Activated CD4-positive, alpha-beta T cell treated with anti-CD3 and anti-CD28 coated beads for 4 hours (primary cell): ENCODE measurements at places on chromosomes 12 and 14.

DNA sequence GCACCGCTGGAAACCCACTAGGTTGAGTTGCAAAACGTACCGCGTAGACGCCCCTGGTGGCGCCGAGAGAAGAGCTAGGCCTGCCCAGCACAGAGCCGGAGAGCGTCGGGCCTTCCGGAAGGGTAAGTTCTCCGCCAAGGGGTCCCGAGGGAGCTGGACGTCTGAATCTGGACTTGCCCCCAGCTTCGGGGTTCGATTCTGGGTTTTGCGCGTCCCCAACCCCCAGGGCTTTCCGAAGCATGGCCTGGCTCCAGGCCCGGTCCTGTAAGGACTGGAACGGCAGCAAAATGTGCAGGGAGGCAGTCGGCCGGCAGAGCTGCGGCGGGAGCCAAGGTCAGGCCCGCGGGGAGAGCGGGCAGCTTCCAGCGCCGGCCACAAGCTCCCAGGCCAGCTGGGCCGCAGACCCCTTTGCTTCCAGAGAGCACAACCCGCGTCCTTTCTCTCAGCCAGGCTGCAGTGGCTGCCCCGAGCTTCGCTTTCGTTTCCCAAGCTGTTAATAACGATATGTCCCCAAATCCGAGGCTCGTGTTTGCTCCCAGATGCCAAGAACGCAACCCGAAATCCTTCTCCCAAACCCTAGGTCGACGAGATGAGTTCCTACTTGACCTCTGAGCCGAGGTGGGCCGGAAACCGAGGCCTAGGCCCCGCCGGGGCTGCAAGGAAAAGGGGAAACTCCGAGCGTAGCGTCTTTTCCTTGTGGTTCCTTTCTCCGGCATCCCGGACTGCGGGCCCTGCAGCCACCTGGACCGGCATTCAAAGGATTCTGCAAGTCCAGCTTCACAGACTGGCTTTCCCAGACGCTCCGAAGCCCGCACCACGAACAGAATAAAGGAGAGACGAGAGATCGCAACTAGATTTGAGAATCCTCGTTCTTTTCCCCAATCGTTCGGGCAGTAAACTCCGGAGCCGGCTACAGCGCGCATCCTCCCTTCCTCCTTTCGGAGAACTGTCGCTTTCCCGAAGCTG, 3.2 kb upstream of the TBX5 start:
- DNase-seq = no peak

DNA sequence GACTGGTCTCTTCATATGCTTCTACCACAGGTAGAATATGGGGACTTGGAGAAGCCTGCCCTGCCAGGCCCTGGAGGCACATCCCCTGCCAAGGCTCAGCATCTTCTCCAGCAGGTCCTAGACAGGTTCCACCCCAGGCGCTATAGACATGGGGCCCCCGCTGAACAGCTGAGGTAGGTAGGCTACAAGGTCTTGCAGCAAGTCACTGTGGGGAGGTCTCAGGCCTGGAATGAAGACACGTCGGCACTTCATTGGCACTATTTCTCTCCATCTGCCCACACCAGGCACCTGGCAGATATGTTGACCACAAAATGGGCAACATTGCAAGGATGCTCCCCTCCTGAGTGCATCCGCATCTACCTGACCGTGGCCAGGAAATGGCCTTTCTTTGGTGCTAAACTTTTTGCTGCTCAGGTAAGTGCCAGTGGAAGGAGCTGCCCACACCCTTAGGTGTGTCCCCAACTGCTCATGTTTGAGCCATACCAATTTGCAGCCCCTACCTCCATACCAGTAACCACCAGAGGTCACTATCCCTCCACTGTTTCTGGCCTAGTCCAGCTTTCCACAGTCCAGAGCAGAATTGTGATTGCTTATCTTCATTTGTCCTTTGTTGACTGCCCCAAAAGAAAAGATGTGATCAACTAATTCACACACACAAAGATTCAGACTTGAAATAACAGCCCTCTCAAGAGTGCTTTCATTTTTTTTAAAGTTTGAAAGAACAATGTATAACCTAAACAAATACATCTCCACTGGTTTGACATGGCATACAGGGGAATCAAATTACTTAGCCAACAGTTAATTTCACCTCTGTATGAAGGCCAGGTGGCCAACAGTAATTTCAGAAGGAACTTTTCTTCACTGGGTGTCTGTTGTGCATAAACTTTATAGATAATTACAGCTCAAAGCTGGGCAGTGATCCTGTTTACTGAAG, 16.1 kb downstream of the PIGH start:
- DNase-seq = peak; percentile 22

DNA sequence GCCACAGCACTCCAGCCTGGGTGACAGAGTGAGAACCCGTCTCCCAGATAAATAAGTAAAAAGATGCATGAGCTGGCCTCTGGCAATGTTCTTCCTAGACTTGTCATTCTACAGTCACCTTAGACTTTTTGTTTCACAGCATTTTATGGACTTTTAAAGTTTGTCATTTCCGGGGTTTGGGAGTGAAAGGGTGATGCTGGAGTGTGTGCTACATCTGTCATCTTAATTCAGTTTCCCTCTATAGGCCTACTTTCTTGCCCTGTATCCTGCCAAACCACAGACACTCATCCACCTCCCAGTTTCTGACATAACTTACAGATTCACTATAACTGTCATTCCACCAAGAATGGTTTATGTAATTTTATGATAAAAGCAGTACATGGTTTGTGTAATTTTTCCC, 166.7 kb upstream of the PARP11 start:
- DNase-seq = no peak

- no peak for DNase-seq
Measured at GRCh38 chr12:127723251-127723650, 543.7 kb upstream of the TMEM132C start.

DNA sequence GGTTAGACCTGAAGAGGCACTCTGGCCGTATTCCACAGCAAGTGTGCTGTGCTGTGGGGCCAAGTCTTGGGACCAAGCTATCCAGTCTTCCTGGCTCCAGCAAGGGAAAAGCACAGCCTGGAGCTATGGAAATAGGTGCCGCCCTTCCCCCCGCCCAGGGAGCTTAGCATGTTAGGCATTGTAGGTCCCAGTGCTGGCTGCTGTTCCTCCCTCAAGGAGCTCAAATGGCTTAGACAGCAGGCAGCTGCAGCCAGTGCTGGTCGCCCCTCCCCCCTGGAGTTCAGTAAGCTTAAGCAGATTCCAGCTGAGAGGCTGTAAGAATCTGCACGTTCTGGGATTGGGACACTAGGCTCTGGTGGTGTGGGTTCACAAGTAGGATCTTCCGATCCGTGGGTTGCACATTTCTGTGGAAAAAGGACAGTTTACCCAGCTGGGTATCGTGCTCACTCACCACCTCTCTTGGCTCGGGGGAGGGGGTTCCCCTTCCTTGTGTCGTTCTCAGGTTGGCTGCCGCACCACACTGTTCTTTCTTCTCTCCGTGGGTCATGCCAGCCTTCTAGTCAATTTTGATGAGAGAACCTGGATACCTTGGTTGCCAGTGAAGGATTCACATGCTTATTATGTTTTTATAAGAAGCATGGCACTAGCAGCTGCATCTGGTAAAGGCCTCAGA, 127.3 kb downstream of the CNTN1 start:
- DNase-seq = no peak

GRCh38 chr14:102738373-102739189, 38.7 kb upstream of the TRAF3 start:
- DNase-seq = no peak

DNA sequence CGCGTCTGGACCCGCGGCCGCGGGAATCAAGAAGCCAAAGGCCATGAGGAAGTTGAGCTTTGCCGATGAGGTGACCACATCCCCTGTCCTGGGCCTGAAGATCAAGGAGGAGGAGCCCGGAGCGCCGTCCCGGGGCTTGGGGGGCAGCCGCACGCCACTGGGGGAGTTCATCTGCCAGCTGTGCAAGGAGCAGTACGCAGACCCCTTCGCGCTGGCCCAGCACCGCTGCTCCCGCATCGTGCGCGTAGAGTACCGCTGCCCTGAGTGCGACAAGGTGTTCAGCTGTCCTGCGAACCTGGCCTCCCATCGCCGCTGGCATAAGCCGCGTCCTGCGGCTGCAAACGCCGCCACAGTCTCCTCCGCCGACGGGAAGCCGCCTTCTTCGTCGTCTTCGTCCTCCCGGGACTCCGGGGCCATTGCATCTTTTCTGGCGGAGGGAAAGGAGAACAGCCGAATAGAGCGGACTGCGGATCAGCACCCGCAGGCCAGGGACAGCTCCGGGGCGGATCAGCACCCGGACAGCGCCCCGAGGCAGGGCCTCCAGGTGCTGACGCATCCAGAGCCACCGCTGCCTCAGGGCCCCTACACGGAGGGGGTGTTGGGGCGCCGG, 1.0 kb downstream of the INSM2 start:
- peak; percentile 42 for DNase-seq

- DNase-seq = peak; percentile 72
Measured at GRCh38 chr12:48988030-48988649, 10.0 kb downstream of the WNT1 start.

DNA sequence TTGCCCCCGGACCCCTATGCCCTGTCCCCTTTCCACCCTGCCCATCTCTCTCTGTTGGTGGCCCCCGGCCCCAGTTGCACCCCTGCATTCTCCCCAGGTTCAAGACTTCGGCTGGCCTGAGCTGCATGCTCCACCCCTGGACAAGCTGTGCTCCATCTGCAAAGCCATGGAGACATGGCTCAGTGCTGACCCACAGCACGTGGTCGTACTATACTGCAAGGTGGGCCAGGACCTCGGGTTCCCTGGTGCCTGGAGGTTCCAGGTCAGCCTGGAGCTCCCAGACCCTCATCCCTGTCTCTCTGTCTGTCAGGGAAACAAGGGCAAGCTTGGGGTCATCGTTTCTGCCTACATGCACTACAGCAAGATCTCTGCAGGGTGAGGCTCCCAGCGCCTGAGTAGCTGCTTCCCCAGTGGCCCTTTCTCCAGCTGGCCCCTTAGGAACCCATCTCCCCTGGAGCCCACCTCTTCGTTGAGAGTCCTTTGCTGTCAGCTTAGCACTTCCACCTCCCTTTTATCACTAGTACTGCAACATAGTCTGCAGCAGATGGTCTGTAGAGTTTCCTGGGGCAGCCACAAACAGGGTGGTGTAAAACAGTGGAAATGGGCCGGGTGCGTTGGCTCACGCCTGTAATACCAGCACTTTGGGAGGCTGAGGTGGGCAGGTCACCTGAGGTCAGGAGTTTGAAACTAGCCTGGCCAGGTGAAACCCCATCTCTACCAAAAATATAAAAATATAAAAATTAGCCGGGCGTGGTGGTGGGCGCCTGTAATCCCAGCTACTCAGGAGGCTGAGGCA, 5.8 kb downstream of the TNS2 start:
- DNase-seq = no peak

GRCh38 chr12:123966596-123966995, 6.0 kb downstream of the CCDC92 start:
- no peak for DNase-seq

DNA sequence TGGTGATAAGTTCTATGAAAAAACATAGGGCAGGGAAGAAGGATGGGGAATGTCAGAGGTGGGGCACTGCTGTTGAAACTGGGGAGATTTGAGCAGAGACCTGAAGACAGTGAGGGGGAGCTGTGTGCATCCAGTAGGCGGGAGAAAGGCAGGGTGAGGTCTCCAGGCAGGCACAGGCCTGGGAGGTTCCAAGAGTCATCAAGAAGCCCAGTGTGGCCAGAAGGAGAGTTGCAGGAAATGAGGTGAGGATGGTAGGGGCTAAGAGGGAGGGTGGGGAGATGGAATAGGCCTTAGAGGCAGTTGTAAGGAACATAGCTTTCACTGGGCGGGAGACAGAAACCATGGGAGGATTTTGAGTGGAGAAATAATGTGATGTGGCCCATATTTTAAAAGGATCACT, 341.8 kb downstream of the GLT1D1 start:
- DNase-seq = no peak
